Hypothalamus (tissue), 51 donors: ENCODE measurements at places on chromosomes 4 and X.

DNA sequence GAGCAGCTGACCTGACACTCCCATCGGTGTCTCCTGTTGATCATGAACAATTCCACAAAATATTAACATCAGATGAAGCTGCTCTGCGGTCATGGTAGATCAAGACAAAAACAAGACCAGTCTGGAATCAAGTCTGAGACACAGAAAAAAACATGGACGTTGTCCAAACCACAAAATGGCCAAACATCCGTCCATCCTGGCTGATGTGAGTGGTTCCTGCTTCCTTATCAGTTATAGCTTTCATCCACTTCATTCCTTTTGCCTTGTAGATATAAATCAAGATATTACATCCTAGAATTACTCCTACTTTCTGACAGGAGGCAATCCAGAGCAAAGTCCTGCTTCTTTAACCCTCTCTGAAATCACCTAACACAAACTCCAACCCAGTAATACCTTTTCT is 28.8 kb upstream of the PCSK1N start:
- DNase-seq: no peak

- no peak for DNase-seq
Observed at GRCh38 chr4:149112109-149112508, 669.9 kb upstream of the NR3C2 start.

DNA sequence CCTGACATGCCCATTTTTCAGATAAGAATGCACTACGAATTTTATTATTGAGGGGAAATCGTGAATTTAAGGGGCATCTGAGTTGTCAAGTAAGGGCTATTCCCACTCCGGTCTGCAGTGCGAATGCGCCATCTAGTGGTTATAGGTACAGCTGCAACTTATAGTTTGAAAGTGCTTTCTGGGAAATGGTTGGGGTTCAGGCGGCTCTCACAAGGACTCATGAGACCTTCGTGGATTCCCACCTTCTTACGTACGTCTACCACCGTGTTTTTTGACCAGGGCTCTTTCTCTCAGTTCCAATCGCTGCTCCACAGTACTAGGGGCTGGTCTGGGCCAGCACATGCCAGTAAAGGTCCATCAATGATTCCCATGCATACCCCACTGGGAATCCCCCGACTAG is 12.3 kb downstream of the MSL3 start:
- peak; percentile 12 for DNase-seq

GRCh38 chrX:1657367-1658070 is 42.7 kb downstream of the ASMT start:
- no peak for DNase-seq

DNA sequence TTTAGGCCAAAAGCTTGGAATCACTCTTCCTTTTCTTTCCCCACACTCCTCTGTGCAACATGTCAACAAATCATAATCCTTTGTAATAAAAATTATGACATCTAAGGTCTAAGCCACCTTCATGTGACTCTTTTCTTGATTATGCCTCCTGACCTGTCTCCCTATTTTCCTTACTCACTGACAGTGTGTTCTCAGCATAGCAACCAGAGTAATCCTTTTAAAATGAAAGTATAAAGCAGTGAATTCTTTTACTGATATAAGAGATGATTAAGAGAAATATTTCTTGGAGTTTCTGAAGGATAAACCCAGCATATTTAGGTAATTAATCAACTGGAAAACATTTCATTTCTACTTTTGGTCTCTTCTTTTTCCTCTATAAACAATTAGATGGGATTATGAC is 44.7 kb downstream of the USO1 start:
- no peak for DNase-seq

- DNase-seq: no peak
Observed at GRCh38 chrX:46864606-46865005, 27.8 kb downstream of the RP2 start.

- DNase-seq: no peak
Observed at GRCh38 chr4:1744552-1744951, 23.2 kb downstream of the TACC3 start.

DNA sequence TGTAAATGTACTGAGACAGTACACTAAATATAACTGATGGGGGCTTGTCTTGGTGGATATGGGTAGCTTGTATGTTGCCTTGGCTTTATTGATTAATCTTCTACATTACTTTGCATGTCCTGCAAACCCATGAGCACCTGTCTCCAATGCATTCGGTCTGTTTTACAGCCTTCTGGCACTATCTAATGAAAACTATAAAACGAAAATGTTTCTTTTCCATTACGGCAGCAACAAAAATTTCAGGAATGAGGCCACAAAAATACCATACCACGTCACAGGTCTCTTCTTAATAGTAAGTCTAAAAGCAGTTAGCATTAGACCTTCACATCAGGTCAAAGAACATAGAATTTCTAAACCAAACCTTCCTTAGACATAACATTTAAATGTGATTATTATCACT is 49.8 kb downstream of the EDNRA start:
- DNase-seq: no peak

GRCh38 chrX:77502951-77503525 is 55.8 kb downstream of the FGF16 start:
- no peak for DNase-seq

DNA sequence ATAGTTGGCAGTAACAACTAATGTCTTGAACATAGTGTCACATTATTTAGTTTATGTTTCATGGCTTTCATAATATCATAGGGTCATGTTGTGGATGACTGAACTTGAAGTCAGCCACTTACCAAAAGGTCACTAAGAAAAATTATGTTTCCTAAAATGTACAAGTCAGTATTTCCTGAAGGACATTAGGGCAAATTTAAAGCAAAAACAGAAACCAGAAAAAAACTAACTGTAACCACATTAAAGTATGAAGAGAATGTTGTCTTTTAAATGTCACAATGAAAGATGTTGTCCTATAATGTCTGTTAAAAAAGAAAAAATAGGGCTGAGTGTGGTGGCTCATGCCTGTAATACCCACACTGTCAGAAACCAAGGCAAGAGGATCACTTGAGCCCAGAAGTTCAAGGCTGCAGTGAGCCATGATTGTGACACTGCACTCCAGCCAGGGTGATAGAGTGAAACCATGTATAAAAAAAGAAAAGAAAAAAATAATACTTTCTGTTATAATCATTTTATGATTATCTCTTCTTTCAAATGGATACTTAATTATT is 55.8 kb downstream of the HHIP start:
- DNase-seq: no peak

DNA sequence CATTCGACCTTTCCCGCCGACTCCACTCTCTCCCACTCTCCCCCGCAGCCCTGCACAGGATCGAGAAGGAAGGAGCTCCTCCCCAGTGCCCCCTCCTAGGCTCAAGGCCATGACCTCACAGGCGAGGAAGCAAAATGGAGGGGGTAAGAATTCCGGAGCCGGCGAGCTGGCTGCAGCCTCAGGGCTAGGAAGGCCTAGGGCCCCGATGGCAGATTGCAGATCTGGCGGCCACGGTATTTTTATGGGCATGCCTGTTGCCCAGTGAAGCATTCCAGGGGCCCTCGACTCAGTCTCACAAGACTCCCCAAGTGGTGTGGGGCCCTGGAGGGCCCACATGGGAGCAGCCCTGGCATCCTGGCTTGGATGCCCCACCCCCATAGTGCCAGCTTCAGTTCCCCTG is 942 bp upstream of the L1CAM start:
- no peak for DNase-seq

GRCh38 chrX:112247714-112248113 is 165.1 kb upstream of the TRPC5 start:
- DNase-seq: no peak

- DNase-seq: no peak
Observed at GRCh38 chr4:17276776-17277175, 235.1 kb downstream of the QDPR start.

DNA sequence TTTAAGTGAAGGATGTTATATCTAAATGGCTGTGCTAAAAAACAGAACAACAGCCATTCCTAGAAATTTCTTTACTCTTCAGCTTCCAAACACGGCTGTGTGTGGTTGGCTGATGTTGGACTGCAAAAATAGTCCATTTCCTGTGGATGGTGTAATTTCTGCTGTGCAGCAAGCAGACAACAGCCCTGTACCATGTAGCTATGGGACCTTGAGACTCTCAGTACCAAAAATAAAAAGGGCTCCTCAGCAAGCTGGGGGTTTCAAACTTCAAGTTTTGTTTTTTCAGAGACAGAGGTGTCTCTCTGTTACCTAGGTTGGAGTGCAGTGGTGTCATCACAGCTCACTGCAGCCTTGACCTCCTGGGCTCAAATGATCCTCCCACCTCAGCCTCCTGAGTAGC is 18.1 kb downstream of the CD40LG start:
- DNase-seq: no peak

GRCh38 chrX:65537229-65537628 is 2.6 kb upstream of the LAS1L start:
- no peak for DNase-seq

DNA sequence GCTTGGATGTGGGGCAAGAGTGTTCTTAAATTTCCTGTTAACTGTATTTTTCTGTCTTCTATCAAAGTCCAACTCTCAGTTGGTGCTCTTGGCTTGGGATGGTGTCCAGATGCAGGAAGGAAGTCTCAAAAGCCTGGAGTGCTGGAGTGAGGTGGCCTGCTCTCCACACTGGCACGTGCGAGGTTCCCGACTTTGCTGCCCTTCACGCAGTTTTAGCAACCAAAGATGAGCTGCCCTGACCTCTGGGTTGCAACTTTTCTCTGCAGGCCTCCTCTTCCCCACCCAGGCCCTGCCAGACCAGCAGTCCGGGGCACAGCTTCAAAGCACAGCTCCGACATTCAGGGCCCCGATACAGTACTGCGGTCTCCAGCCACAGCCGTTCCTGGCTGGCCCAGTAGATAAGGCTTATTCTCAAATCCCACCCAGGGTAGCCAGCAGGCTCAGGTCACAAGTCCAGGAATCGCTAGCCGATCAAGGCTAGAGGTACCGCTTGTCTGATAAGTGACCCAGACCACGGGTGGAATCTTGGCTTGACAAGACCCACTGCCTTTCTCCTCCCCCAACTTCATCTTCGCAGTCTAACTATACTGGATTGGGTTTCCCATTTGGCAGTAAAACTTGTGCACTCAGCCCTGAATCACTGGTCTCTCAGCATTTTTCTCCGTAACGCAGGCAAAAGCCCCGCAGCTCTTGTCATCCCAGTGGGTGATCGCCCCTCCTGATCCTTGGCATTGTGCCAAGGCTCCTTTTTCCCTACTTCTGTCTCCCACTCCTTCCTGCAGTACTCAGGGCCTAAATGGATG is 21.8 kb upstream of the JADE1 start:
- no peak for DNase-seq

GRCh38 chr4:1049591-1049905 is 38.1 kb downstream of the FGFRL1 start:
- DNase-seq: no peak

DNA sequence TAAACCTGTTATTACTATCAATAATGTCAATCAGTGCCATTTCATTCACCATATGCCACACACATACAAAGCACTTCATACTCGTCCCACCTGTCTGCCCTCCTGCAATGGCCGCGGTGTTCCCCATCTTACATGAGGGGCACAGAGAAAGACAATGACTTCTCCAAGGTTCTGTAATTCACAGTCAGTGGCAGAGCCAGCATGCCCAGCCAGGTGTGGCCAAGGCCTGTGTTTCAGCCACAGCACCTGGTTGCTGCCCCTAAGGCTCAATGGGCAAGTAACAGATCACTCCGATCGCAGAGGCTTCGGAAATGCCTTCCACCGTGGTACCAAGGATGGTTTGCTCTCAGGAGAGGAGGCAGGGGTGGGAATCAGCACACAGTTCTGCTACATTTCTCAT is 10.9 kb downstream of the AFAP1 start:
- DNase-seq: no peak

- DNase-seq: no peak
Observed at GRCh38 chrX:11406109-11406765, 113.0 kb downstream of the AMELX start.
